Caki2 (cell line): ENCODE measurements at places on chromosomes 12 and 14.

GRCh38 chr12:54140588-54141388 lies 48.0 kb downstream of the SMUG1 start:
- DNase-seq = no peak

- no peak for DNase-seq
Measured at GRCh38 chr12:50123203-50123602, 11.2 kb downstream of the COX14 start.

DNA sequence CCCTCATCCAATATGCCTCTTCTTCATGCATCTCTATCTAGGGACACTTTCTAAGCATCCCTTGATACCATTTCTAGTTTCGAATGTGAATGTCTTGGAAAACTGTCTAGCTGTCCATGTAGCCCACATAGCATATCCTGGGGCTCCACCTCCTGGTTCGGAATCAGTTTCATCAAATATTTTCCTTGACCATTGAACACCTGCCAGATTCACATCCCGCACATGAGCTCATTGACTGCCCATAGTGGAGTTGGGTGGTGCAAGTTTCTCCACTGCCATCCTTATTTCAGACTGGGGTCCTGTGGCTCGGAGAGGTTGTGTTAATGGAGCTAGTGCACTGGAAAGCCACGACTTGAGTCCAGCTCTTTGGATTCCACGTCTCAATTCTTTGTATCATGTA lies 58.6 kb upstream of the TMEM263 start:
- DNase-seq = no peak

- peak; percentile 56 for DNase-seq
Measured at GRCh38 chr12:8045952-8046944, 13.7 kb downstream of the FOXJ2 start.

DNA sequence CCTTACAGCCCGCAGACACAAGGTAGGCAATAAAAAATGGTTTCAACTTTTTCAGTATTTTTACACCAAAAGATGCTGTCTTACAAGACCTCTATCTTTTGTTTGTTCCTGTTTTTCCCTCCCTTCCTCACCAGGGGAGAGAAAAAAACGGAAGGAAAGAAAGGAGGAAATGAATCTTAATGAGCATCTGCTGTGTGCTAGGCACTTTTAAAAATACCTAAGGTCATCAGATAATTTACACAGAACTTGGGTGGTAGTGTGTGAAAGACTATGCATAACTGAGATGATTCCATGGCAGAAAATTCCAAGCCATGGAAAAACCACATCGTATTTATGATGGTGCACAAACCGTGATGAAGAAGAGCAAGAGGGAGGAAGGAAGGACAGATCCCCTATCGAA lies 121.2 kb downstream of the DIP2B start:
- no peak for DNase-seq

DNA sequence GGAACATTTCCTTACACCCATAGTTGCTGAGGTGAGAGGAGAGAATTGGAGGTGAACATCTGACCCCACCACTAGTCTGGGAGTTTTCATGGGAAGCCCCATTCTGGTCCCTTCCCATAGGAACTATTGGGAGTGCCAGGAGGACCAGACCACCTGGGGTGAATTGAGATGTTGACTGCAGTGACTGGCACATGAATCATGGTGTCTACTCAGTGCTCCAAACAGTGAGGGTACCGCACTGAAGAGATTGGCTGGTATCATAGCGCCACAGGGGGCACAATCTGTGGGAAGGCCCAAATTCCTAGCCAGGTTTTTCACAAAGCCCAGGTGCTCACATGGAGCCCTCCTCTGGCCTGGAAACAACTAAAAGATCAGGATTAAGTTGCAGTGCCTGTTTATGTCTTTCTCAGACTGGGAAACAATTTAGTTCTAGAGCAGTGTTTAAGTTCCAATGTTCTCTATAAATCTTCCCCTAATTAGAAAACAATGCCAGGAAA lies 3.7 kb upstream of the RNASE9 start:
- no peak for DNase-seq

- DNase-seq = no peak
Measured at GRCh38 chr12:57983858-57984505, 42.6 kb downstream of the ATP23 start.

- no peak for DNase-seq
Measured at GRCh38 chr14:100293497-100294212, 12.6 kb downstream of the SLC25A29 start.

GRCh38 chr12:46717868-46718267 lies 107.9 kb downstream of the SLC38A4 start:
- no peak for DNase-seq

DNA sequence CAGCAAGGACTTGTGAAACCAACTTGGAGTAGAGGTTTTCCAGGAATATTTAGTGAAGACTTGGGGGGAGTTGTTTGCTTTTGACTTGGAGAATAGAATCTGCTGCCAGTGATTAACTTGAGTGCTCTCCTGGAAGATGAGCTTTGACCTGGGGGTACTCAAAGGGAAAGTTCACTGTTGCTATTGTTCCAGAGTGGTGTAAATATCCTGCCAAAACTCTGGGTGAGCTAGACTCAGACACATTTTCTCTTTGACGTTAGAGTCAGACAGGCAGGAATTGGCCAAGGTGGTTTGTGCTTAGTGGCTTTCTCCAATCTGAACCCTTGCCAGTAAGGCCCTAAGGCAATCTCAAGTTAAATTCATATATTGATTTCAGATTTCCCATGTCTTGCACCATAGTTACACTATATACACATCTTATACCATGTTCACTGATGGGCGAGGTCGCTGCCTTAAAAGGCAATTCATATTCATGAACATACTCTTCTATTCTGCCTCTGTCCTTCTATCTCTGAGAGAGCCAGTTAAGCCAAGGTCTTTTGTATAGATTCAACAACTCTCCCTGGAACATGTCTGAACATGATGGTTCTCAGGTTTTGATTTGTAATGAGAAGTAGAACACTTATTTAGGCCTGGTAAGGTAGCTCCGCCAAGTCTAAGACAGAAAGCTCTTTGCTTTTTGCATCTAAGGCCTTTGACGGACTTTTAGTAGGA lies 204.6 kb upstream of the SLC38A2 start:
- DNase-seq = no peak

DNA sequence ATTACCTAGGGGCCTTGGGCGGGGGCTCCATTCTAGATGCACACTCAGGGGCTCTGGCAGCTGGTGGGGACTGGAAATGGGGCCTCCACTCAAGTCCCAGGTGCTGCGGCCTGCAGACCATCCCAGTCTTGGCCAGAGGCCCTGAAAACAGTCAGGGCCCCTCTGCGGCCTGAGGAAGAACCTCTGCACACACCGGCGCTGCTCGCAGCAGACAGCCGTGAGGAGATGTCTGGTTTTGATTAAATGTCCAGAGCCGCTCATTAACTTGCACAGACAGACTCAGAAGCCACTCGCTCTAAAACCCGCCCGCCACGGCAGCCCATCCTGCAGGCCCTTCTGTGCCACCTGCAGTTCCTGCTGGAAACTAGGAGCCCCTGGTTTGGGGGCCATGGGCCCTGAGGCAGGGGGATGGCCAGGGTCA lies 36.4 kb upstream of the NCOR2 start:
- DNase-seq = no peak

DNA sequence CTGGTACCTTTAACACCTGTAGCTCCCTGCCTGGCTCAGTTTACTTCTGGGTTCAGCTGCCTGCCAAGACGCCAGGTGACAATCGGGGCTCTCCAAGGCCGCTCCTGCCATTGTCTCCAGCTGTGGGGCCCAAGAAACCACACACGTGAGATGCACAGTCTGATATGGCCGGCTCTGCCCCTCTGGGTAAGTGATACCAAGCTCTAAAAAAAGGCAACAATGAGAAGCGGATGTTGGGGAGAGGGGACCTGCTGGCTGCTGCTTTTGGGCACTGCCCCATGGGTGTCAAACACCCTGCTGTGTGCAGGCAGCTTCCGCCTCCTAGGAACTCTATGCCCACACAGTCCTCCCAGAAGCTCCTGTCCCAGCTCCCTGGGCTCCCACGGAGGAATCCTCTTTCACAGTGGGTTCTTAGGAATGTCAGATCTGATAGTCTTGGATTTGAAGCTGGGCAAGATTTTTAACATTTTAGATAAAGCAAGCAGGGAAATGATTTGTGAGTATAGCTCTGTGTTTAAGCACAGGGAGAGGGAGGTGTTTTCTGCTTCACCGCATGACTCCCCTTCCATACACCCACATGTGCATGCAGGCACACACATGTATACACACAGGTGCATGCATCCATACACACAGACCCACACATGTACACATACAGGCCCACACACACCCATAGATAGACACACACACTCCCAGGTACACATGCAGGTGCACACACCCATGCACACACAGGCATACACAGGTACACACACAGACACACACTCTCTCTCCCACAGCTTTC lies 1135.8 kb downstream of the BCL11B start:
- DNase-seq = no peak

DNA sequence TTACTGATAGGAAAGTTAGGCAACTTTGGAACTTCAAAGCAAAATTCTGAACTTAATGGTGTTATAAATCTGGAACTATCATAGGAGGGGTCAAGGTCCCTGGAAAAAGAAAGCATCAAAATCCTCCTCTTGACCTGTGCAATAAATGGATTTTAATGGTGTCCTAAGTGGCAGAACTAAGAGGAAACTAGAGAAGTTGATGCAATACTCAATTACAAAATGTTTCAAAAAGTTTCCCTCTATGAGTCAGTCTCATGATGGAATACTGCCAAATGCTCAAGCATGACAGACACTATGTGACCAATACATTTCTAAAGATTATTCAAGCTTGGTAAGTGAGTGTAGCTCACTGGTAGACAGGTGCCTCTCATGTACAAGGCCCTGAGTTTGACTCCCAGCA lies 47.7 kb upstream of the ERGIC2 start:
- peak; percentile 57 for DNase-seq
